ENCODE measurements at places on chromosomes 7 and 10.

DNA sequence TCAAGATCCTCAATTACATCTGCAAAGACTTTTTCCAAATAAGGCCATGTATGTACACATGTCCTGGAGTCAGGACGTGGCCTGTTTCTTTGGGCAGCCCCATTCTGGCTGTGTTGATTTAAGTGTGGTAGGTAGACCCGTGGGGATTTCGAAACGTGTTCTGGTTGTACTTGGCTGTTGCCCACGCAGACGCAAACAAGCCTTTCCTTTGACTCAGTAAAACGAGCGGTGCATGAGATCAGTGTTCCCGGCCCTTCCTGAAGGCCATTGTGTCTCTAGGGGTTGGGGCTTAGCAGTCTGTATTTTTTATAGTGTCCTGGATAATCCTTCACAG lies 64.8 kb upstream of the DNAJB6 start:
- no peak for DNase-seq

GRCh38 chr10:42998481-42999384 lies 78.1 kb upstream of the RET start:
- DNase-seq = no peak

GRCh38 chr10:102540023-102540422 lies 36.3 kb downstream of the SUFU start:
- DNase-seq = no peak

DNA sequence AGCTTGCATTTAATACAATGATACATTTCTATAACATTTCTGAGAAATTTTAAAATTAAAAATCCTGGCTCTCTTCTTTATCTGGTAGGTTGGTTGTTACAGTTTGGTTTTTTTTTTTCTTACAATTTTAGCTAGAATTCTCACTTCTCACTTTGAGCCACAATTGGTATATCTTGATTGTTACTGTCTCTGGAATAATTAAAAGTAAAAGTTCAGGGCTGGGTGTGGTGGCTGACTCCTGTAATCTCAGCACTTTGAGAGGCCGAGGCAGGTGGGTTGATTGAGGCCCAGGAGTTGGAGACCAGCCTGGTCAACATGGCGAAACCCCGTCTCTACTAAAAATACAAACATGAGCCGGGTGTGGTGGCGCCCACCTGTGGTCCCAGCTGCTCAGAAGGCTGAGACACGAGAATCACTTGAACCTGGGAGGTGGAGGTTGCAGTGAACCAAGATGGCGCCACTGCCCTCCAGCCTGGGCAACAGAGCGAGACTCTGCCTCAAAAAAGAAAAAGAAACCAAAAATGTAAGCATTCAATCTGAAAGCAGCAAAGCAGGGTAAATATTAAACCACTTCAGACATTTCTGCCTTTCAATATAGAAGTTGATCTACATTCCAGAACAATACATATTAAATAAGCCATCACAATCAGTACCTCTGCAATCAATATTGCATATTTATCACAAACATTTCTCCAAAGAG lies 88.6 kb upstream of the PFKP start:
- DNase-seq = no peak

DNA sequence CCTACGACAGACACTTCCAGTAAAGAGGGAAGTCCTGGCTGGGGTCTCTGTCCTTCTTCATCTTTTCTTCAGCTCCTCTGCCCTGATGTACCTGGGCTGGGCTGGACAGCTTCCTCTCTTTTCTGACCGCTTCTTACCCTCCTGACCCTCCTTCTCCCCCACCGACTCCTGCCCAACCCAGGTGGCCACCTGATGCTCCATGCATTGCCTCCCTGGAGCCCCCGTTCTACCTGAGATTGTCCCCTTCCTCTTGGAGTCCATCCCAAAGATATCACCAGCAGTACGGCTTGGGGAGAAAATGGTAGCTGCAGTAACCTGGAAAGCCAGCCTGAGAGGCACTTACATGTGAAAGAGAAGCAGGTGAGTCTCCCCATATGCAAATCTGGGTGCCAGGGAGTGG lies 566.3 kb downstream of the TCERG1L start:
- no peak for DNase-seq

- no peak for DNase-seq
Measured at GRCh38 chr7:108581655-108582491, 12.2 kb downstream of the DNAJB9 start.

DNA sequence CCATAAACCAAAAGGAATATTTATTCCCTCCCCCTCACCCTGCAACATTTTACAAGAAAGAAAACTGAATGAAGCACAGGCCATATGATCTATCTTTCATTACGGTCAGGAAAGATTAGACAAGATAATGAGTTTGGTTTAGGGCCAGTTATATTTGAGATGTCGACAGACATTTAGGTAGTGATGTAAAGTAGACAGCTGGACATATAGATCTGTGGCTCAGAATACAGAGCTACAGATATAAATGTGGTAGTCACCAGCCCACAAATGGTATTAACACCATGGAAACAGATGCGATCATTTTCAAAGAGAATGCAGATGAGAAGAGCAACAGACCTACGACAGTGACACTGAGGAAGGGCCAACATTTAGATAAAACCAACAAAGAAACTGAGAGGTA lies 142.5 kb downstream of the SRPK2 start:
- DNase-seq = no peak

DNA sequence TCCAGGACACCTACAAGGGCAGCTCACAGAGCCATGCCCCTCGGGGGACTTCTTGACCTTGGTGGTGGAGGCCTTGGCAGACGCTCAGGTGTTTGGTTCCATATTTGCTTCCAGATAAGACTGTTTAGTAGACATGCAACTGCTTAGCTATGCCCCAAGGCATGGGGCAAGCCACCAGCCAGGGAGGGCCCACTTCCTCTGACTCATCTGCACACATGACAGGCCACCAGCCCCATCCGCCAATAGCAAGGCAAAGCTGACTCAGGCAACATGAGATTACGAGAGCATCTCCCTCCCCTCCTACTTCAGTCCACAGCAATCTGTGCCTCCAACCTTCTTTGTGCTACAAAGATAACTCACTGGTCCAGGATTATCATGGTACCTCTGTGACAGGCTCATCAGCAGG lies 54.9 kb downstream of the KCNMA1 start:
- DNase-seq = no peak

- peak; percentile 34 for DNase-seq
Measured at GRCh38 chr10:22611425-22612115, 102.8 kb downstream of the PIP4K2A start.

Measured in stimulated activated CD8-positive, alpha-beta memory T cell treated with anti-CD3 and anti-CD28 coated beads, Interleukin-4, amount 100 ng/mL, for 4 hours (primary cell).